ENCODE measurements at places on chromosomes 12 and 14.

DNA sequence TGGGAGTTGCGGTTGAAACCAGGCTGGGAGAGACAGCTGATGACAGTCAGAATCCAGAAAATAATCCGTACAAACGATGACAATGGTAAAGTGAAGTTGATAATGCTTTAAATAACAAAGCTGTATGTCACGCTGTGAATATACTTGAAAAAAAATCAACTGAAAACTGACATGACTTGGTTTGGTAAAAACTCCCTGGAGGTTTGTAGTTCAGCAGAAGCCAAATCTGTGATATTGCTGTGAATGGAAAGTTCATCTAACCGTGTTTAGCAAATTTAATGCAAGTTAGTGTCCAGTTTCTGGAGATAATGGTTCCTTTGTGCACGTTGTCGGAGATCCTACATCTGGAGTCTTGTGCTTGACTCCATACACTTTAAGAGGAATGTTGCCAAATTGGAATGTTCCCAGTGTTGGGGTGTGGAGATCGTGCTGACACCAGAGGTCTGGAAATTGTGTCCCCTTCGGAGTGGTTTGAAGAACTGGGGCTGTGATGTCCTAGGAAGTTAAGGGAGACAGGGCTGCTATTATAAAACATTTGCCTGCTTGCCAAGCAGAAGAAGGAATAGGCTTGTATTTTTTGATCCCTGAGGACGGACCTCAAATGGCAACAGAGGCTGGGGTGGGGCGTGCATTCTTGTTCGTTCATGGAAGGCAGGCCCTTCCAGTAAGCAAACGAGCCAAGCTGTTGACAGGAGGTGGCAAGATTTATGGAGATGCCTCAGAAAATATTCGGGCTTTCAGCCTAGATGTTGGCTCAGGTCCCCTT is 30.6 kb downstream of the PPFIBP1 start:
- DNase-seq: no peak

DNA sequence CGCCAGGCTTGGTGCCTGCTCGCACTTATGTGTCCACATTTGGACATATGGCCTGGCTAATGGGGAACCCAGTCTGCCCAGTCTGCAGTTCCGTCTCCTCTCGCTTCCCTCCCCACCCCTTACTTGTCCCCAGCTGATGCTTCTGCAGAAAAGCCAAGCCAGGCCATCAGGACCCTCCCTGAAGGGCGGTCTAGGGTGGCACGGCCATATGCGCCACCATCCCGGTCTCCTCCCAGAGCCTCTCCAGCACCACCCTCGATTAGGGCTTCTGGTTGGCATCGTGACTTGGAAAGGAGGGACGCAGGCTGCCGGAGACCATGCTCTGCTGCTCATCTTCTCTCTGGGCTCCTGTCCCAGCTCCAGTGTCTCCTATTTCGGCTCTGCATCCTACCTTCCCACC is 54.6 kb downstream of the CALM1 start:
- DNase-seq: no peak

- DNase-seq: no peak
Measured at GRCh38 chr12:131565267-131566015, 145.4 kb upstream of the SFSWAP start.

- DNase-seq: no peak
Measured at GRCh38 chr12:27467641-27468040, 21.1 kb downstream of the SMCO2 start.

Data from stimulated activated CD8-positive, alpha-beta memory T cell treated with anti-CD3 and anti-CD28 coated beads, Interleukin-7, amount 100 ng/mL, for 1 hour (primary cell).